ENCODE measurements at places on chromosomes 12 and 14. TPM values are rescaled to one million over a fixed set of nuclear protein-coding genes. Genes with fewer than 3 reads are reported as not detected.

The COL2A1 gene
- total RNA-seq = 0.78 TPM

The TBX3 gene
- 1.2 TPM for total RNA-seq

DNA sequence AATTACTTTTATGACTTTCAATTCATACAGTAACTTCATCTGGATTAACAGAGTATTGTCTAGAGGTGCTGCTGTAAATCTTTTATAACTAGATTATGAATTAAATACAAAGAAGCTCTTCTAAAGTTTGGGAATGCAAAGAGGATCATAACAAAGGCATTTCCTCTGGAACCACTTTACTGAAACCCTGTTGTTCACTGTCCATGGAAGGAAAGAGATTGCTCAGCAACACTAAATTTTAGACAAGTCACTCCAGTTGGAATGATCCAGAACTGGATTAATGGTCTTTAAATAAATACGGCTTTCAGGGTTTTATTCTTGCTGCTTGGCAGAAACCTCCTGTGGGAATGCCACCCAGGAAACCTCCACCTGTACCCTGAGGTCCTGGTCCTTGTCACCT is 250.6 kb downstream of the KSR2 start:
- DNase-seq = no peak

DNA sequence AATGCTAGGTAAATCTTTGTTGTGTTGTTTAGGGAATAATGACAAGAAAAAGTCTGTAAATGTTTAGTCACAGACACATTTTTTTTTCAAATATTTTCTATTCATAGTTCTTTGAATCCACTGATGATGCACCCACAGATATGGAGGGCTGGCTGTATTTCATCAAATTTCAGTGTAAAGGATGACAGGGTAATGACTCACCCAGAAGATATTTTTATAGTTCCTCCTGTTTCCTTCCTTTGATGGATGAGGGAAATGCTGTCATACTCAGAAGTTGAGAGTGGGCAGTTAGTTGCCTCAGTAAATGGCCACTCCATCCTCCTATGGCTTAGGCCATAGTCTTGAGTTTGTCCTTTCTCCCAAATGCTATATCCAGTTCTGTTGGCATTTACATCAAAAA is 76.9 kb upstream of the REP15 start:
- no peak for DNase-seq
